ENCODE measurements at places on chromosomes 4 and X. TPM values are rescaled to one million over a fixed set of nuclear protein-coding genes. Genes with fewer than 3 reads are reported as not detected.

The PHOX2B gene
- total RNA-seq = not detected

The LONRF3 gene
- 19.4 TPM for total RNA-seq

GRCh38 chr4:52743444-52744019 is 7.7 kb downstream of the ERVMER34-1 start:
- DNase-seq = no peak

GRCh38 chrX:4382273-4382672 is 668.8 kb upstream of the PRKX start:
- DNase-seq = no peak

Measured in tibial nerve (tissue), 4 donors.